ENCODE measurements at places on chromosomes 5 and 9. TPM values are rescaled to one million over a fixed set of nuclear protein-coding genes. Genes with fewer than 3 reads are reported as not detected.
A peak's percentile ranks its signal among the peaks of the same experiment; 100 is the strongest.

- peak overlapping the region; percentile 78 for H3K4me3 ChIP-seq
- no peak overlapping the region for H3K27ac ChIP-seq
- H3K4me1 ChIP-seq, result peaks cover 24% of the 10 kb centered on the region
- no peaks in the 10 kb centered on the region for H3K36me3 ChIP-seq
- peaks cover 72% of the 10 kb centered on the region for H3K27me3 ChIP-seq
Measured at GRCh38 chr5:163565492-163565891, 60.1 kb downstream of the MAT2B start.

DNA sequence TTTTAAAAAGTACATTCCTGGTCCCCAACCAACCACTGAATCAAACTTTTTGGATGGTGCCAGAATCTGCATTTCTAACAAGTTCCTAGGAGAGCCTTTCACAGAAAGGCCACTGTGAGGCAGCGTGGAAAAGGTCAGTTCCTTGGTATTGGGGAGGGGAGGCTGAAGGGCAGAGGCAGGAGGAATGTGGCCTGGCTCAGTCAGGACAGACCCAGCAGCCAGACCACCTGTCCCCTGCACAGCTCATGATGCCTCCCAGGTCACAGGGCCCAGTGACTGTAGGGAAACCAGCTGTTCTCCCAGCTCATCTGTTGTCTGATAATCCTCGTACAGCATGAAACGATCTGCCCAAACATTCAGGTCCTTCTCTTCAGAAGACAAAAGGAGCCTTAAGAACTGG is 132.9 kb downstream of the LHFPL2 start:
- no peak overlapping the region for H3K4me3 ChIP-seq
- no peak overlapping the region for H3K27ac ChIP-seq
- DNase-seq, result no peak
- peaks cover 3% of the 10 kb centered on the region for H3K27me3 ChIP-seq
- H3K36me3 ChIP-seq, result peaks cover 33% of the 10 kb centered on the region

DNA sequence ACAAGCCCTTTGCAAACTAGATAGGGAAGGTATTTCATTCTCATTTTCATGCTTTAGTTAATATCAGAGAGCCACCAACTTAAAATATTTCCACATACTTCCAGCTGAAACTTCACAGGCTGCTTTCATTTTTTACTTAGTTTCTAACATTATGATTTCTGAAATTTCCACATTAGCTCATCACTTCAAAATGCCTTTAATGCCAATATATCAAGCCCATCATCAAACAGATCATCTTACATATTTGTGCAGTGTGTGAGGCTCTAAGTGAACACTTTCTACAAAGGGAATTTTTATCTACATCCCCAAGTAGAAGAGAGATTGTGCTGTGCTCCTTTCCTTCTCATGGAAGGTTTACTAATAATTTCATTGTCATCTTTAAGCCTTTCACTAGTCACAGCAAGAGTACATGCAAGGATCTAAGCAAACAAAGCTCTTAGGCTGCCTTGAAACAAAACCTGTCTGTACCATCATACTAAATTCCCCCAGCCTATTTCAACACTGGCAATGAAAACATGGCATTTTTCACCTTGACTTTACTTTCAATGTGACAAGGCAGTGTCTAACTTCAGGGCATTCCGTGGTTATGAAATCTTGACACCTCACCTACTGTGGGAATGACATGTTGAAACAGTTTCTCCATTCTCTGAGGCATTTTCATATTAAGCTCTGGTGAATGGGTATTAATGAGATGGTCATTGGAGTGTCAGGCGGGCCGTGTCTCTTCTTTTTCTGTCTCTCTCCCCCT is 45.4 kb downstream of the PPP2R2B start:
- H3K27ac ChIP-seq, result peak overlapping the region; percentile 19
- H3K4me1 ChIP-seq, result peaks cover 11% of the 10 kb centered on the region
- H3K36me3 ChIP-seq, result peaks cover 3% of the 10 kb centered on the region
- H3K4me3 ChIP-seq, result peak overlapping the region; percentile 12
- no peak for DNase-seq

- no peaks in the 10 kb centered on the region for H3K36me3 ChIP-seq
- DNase-seq, result no peak
- H3K4me3 ChIP-seq, result no peak overlapping the region
- no peak overlapping the region for H3K27ac ChIP-seq
- H3K4me1 ChIP-seq, result peaks cover 5% of the 10 kb centered on the region
Measured at GRCh38 chr5:163995206-163995605, 489.8 kb downstream of the MAT2B start.

DNA sequence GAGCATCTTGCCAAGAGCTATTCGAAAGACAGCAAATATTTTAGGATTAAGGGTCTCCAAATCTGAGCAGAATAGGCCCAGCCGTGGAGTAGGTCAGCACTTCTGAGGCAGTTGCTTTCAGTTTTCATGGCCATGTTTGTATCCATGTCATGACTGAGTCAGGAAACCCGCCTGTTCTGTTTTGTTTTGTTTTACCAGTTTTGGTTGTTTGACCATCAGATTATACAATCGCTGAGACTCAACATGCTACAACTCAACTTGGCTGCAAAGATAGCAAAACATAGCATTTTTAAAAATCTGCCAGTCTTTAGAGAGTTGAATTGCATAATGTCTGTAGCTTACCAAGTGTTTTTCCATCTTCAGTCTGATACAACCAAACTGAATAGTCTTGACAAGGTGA is 185.1 kb upstream of the ZNF462 start:
- H3K36me3 ChIP-seq, result no peaks in the 10 kb centered on the region
- H3K27ac ChIP-seq, result no peak overlapping the region
- H3K4me3 ChIP-seq, result no peak overlapping the region
- peaks cover 6% of the 10 kb centered on the region for H3K4me1 ChIP-seq
- no peaks in the 10 kb centered on the region for H3K27me3 ChIP-seq

DNA sequence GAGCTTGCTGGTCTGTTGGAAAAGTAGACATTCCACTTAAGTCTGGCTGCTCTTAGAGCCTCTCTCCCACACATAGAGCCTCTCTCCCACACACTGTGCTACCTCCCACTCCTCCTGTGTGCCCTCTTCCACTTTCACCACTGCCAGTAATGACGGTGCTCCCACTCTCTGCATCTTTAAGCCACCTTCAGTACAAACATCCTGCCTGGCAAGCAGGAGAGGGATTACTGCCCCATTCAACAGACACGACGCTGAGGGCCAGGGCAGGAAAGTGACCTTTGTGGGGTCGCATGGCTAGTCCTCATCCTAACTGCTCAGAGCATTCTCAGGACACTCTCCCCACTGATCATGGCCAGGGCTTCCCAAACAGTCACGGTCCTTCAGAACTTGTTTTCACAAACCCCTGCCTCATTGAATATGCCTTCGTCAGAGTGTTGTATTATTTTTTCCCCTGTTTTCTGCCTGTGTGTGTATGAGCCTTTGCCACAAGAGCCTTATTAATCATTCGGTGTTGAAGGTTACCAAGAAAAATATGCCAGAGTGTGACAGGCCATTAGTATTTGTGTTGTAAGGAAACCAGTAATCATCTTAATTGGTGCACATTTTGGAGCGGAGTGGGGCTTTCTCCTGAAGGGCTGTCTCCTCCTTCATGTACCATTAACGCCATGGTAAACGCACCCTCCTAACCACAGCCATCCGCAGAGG is 87.1 kb upstream of the SAP30L start:
- H3K27ac ChIP-seq, result peak overlapping the region; percentile 83
- peak overlapping the region; percentile 42 for H3K4me3 ChIP-seq
- peaks cover 3% of the 10 kb centered on the region for H3K36me3 ChIP-seq
- no peak for DNase-seq

DNA sequence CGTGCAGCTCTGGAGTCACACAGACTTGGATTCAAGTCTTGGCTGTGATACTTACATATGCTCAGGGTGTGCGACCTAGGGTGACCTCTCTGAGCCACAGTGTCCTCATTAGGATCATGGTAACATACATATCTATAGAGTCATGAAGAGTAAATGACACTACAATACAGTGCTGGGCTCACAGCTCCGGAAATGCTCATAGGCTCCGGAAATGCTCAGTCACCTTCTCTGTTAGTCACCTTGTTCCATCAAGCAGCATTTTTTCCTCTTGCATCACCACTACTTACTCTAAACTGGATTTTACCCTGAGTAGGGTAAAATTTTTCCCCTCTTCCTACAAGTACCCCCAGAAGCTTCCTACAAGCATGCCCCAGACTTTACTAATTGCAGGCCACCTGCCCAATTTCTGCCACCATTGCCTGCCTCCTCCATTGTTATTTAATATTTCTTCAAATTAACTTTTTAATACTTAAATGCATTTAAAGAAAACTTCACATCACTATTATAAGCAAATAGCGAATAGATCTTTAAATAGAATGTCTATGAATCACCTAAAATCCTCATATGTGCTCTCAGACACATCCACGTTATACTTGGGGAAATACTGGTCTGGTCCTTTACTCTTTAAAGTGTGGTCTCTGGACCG is 147.6 kb upstream of the SPRY4 start:
- H3K4me1 ChIP-seq, result peaks cover 34% of the 10 kb centered on the region
- DNase-seq, result no peak
- H3K27ac ChIP-seq, result peak overlapping the region; percentile 68
- no peak overlapping the region for H3K4me3 ChIP-seq

DNA sequence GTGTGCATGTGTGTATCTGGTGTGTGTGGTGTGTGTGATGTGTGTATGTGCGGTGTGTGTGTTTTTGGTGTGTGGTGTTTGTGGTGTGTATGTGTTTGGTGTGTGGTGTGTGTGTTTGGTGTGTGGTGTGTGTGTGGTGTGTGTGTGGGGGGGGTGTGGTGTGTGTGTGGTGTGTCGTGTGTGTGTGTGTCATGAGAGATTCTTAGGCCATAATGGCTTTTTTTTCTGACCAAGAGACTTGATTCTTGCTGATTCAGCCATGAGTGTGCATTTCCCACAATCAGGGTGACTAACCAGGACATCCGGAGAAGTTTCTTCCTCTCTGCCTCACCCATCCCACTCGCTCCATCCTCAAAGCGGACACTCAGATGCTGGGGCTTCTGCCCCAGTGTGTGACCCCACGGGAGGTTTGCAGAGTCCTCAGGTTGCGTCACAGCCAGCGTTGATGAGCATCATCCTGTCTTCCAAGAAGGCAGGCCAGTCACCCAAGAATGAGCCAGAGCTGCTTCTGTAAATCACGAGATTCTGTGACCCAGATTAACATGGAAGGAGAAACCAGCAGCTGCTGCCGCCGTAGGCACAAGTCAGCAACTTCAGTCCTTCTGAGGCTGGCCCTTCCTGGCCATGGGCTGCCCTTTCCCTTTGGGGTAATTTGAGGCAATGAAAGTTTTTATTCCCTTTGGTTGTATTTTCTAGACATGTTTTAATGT is 12.5 kb upstream of the CTSL start:
- peaks cover 11% of the 10 kb centered on the region for H3K36me3 ChIP-seq
- no peak overlapping the region for H3K27ac ChIP-seq
- H3K4me1 ChIP-seq, result peaks cover 26% of the 10 kb centered on the region
- no peak overlapping the region for H3K4me3 ChIP-seq

GRCh38 chr9:106861640-106862109 is 1.3 kb upstream of the ZNF462 start:
- peak overlapping the region; percentile 91 for H3K27ac ChIP-seq
- DNase-seq, result no peak
- H3K36me3 ChIP-seq, result peaks cover 15% of the 10 kb centered on the region
- peaks cover 18% of the 10 kb centered on the region for H3K4me1 ChIP-seq
- peaks cover 20% of the 10 kb centered on the region for H3K27me3 ChIP-seq

DNA sequence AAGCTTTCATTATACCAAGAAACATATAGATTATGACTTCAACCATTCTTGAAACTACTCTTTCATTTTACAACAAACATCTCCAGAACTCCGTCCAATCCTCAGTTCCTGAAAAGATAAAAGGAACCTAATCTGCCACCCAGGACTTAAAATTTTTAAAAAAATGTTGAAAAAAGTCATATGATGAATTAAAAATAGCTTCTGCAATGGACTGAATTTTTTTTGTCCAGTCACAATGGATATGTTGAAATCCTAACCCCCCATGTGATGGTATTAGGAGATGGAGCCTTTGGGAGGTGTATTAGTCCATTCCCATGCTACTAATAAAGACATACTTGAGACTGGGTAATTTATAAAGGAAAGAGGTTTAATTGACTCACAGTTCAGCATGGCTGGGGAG is 2.7 kb upstream of the ALDH1A1 start:
- H3K4me3 ChIP-seq, result no peak overlapping the region
- DNase-seq, result no peak
- peaks cover 7% of the 10 kb centered on the region for H3K4me1 ChIP-seq
- no peak overlapping the region for H3K27ac ChIP-seq
- H3K27me3 ChIP-seq, result no peaks in the 10 kb centered on the region

- H3K27ac ChIP-seq, result no peak overlapping the region
- no peak overlapping the region for H3K4me3 ChIP-seq
- no peaks in the 10 kb centered on the region for H3K27me3 ChIP-seq
- no peaks in the 10 kb centered on the region for H3K36me3 ChIP-seq
- H3K4me1 ChIP-seq, result peaks cover 7% of the 10 kb centered on the region
Measured at GRCh38 chr9:31023847-31024246, 1360.6 kb upstream of the ACO1 start.

DNA sequence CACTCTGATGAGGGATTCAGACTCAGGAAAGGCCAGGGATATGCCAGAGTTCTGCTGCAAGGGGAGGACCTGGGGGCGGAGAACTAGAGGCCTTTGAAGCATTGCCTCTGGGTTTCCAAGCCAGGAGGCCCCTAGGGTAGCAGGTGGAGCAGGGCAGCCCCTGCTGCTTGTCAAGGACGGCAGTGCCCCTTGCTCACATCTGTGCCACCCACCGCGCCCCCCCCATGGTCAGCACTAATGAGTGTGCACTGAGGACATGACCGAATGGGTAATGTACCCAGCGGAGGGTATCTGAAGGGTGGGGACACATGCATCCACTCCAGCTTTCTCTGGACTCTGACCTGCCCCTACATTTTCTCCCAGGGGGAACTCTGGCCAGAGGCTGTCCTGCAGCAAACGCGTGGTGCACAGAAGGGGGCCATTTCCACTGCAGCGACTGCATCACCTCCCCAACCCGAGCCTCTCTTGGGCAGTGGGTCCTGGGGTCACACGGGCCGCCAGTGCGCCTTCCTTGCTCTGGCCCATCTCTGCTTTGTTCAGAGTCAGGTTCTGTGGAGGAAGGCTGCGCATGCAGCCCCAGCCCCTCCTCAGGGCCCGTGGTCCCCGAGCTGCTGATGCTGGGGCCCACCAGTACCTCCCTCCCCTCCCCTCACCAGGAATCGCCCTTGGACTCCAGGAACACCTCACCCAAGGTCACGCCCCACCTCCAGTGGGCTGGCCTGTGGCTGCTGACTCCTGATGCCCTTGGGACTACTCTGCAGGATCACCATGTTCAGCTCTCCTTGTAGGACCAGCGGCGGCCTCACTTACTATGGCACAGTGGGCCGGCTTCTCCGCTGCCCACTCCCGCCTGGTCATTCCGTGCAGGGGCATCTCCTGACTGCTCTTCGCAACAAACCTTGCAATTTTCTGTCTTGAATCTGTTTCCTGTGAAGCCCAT is 31.2 kb downstream of the STC2 start:
- no peaks in the 10 kb centered on the region for H3K36me3 ChIP-seq
- H3K27me3 ChIP-seq, result peaks cover 15% of the 10 kb centered on the region
- H3K4me1 ChIP-seq, result peaks cover 36% of the 10 kb centered on the region
- no peak overlapping the region for H3K27ac ChIP-seq
- no peak overlapping the region for H3K4me3 ChIP-seq
- DNase-seq, result no peak

The PCDHA1 gene
- total RNA-seq, result not detected

The SLC46A2 gene
- 0.14 TPM for total RNA-seq

The ENG gene
- total RNA-seq, result 1.6 TPM

The SLC24A2 gene
- 0.12 TPM for total RNA-seq

The ADRB2 gene
- total RNA-seq, result 0.81 TPM

The TUT7 gene
- total RNA-seq, result 49.9 TPM

The KIF12 gene
- total RNA-seq, result 35.9 TPM

The GLDC gene
- 11.8 TPM for total RNA-seq

The GNA14 gene
- 1.4 TPM for total RNA-seq

The EDIL3 gene
- 15.4 TPM for total RNA-seq

Data from type B pancreatic cell (in vitro differentiated cells).